ENCODE measurements at places on chromosomes 7 and 10.
A peak's percentile ranks its signal among the peaks of the same experiment; 100 is the strongest.

- DNase-seq: no peak
- no peak overlapping the region for H3K27ac ChIP-seq
- H3K4me1 ChIP-seq: no peaks in the 10 kb centered on the region
These were observed 40.0 kb upstream of the FOXL3 start for GRCh38 chr7:249989-250388.

DNA sequence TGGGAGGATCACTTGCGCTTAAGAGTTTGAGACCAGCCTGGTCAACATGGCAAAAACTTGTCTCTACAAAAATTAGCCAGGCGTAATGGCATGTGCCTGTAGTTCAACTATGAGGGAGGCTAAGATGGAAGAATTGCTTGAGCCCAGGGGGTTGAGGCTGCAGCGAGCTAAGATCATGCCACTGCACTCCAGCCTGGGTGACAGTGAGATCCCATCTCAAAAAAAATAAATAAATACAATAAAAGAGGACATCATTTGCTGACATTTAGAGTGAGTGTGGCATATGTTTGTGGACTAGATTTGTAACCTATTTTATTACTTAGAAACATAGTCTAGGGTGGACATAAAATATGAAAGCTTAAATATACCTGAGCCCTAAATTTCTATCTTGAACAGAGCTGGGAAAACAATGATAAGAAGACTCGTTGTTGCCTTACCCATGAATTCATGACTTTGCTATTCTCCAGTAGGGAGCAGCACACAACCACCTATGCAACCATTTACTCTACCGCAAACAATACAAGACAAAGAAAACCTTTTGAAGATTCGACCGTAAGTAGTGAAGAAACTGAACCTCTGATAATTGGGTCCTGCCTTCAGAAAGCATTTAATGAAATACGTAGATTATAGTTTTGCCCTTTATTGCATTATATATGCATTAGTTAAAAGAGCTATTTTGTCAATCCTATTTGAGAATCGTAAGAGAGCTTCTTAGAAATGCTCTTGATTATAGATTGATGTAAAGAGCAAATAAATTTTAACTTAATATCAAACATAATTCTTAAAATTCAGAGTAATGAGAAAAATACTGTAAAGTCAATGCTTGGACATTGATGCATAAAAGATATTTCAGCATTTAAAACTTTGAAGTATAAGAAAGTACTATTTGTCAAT, 83.5 kb downstream of the GNAT3 start:
- no peak overlapping the region for H3K4me3 ChIP-seq

DNA sequence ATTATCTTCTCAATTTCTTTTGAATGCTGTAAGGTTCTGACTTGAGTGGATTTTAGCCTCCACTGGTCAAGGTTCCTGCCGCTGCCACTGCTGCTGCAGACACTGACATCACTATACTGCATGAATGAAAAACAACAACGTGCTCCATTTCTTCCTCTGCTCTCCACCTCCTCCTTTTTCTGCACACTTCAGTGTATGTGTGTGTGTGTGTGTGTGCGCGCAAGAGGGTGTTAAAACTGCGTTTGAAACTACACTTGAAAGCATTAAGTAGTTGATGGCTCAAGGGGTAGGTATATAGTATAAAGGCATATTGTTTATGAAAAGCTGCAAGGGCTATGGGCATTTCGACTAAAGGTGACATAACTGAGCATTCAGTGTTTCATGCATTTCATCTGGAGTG, 3.5 kb downstream of the GLCCI1 start:
- no peaks in the 10 kb centered on the region for H3K36me3 ChIP-seq
- no peak overlapping the region for H3K27ac ChIP-seq
- H3K4me1 ChIP-seq: peaks cover 46% of the 10 kb centered on the region
- H3K4me3 ChIP-seq: peak overlapping the region; percentile 99
- DNase-seq: no peak

DNA sequence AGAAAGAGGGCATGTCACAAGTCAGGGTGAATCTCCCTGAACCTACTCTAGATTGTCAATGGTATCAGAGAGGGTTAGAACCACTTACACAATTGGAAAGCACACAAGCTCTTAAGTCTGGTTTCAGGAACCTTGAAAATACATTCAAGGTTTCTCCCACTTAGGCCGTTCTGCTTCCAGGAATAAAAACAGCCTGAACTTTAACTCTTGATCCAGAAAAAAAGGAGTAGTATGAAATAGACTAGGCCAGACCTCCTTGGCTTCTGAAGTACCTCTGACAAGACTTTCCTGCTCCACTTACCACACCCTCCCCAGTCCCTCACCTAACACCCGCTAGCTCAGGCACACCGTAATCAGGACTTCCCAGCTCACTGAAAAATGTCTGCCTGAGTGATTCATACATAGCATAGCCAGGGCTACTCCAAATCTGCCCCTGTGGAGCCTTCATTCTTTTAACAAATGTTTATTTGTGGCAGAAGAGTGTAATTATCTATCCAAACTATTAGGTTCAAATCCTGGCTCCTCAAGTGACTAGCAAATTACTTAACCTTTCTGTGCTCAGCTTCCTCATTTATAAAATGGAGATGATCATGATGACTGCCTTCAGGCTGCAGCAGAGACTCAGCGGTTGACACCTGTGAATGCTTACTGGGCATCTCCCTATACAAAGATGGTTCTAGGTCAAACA, 30.3 kb upstream of the IL6 start:
- H3K27ac ChIP-seq: no peak overlapping the region
- peaks cover 15% of the 10 kb centered on the region for H3K4me1 ChIP-seq
- DNase-seq: peak; percentile 39
- H3K4me3 ChIP-seq: no peak overlapping the region

DNA sequence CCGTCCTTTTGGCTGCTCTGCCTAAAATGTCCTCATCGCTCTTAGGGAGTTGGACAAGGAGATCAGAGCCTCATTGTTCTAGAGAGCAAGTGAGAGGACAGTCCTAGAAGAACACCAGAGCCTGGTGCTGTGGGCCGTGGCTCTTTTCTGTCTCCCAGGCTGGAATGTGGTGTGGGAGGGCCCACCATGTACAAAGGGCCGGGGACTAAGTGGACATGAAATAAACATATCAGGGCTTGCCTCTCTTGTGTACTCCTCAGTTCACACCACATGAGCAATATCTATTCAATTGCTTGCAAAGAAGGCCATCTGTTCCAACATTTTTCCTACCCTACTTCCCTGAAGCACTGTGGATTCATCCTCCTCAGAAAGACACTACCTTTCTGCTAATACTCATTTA, 510.4 kb downstream of the SUGCT start:
- H3K27me3 ChIP-seq: no peaks in the 10 kb centered on the region
- no peak overlapping the region for H3K27ac ChIP-seq
- H3K36me3 ChIP-seq: no peaks in the 10 kb centered on the region

DNA sequence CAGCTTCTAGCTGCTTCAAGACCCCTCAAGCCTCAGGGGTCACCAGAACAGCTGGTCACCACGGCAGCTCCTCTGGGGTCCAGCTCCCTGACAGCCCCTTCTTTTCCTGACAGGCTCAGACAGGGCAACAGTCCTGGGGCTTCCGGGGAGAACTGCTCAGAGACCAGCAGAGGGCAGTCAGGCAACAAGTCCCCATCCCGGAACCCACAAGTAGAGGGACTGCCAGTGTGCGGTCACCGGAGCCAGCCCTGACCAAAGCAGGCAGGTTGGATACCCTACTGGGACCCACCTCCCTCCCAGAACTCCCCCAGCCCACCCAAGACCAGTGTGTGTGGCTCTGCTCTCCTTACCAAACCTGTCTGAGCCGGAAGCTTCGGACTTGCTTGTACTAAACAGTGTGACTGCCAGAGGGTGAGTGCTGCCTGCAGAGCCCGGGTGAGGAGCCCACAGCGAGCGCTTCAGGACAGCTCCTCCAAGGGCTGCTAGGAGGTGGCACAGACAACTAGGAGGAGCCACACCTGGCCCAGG, 40.3 kb downstream of the YKT6 start:
- no peaks in the 10 kb centered on the region for H3K36me3 ChIP-seq
- H3K4me1 ChIP-seq: no peaks in the 10 kb centered on the region
- peak; percentile 82 for DNase-seq

All from PC-9 (cell line).